ENCODE measurements at places on chromosomes 4 and X.

DNA sequence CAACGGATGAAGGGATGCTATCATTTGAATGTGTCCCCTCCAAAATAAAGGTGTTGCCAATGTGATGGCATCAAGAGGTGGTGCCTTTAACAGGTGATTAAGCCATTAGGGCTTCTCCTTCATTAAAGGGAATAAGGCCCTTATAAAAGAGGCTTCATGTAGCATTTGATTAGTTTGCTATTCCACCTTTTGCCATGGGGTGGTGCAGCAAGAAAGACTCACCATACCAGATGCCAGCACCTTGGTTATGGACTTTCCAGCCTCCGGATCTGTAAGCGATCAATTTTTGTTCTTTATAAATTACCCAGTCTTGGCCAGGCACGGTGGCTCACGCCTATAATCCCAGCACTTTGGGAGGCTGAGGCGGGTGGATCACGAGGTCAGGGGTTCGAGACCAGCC is 7.9 kb upstream of the SLC25A43 start:
- DNase-seq, result no peak

- DNase-seq, result no peak
These were observed 47.7 kb downstream of the HMGB3 start for GRCh38 chrX:151030845-151031244.

DNA sequence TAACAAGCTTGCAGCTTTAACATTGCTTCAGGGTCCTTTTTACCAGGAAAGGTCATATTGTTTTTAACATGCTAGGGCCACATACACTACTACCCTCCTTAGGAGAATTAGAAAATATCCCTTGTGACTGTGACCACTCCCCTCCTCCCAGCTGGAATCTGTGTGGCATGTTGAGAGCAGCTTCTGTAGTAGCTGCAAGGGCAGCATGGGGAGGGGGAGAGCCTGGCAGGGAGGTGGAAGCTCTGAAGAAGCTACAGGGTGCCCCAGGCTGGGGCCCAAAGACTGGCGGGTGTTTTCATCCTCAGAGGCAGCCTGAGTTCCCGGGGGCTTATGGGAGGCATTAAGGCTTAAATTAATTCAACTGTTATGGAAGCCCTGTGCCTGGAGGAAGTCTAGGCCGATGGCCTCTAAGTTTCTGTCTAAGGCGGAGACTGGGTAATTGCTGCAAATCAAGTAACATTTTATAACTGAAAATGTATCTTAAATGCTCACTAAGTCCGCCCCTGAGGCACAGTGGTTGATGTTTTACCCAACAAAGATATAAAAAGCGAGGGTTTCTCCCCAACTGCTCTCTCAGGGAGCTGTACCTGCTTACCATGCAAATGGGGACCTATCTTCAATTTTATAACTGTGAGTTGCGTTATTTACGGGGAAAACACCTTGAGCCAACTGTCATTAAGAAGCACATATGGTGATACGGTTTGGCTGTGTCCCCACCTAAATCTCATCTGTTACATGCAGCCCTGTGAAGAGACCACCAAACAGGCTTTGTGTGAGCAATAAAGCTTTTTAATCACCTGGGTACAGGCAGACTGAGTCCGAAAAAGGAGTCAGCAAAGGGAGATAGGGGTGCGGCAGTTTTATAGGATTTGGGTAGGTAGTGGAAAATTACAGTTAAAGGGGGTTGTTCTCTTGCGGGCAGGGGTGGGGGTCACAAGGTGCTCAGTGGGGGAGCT is 37.4 kb upstream of the STS start:
- DNase-seq, result no peak

DNA sequence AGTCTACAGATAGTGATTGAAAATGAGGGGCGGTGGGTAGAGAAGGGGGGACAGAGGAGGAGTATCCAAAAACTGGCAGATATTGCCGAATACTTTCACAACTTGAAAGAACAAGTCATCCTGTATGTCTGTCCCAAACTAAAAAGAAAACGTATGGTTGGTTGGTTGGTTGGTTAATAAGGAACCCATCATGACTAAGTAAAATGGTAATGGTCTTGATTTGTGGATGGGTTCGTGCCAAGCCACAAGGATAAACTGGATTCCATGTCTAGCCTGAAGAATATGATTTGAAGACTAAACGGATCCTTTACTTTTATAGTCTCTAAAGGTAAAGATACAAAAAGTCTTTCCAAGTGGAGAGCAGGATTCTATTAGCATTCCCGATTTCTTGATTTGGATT is 208.4 kb downstream of the DCLK2 start:
- DNase-seq, result no peak

GRCh38 chrX:68433155-68433980 is at the start of gene OPHN1:
Gene OPHN1 (minus strand): TSS chrX:68433495. CDS start chrX:68433020, 475 bp downstream.
- DNase-seq, result no peak

GRCh38 chr4:141669501-141669900 is 33.1 kb downstream of the IL15 start:
- no peak for DNase-seq

Data from stimulated activated CD8-positive, alpha-beta memory T cell treated with anti-CD3 and anti-CD28 coated beads, Interleukin-15, amount 100 ng/mL, for 4 hours (primary cell).